IPS DF 19.7 (cell line): ENCODE measurements at places on chromosomes 2 and 18.

DNA sequence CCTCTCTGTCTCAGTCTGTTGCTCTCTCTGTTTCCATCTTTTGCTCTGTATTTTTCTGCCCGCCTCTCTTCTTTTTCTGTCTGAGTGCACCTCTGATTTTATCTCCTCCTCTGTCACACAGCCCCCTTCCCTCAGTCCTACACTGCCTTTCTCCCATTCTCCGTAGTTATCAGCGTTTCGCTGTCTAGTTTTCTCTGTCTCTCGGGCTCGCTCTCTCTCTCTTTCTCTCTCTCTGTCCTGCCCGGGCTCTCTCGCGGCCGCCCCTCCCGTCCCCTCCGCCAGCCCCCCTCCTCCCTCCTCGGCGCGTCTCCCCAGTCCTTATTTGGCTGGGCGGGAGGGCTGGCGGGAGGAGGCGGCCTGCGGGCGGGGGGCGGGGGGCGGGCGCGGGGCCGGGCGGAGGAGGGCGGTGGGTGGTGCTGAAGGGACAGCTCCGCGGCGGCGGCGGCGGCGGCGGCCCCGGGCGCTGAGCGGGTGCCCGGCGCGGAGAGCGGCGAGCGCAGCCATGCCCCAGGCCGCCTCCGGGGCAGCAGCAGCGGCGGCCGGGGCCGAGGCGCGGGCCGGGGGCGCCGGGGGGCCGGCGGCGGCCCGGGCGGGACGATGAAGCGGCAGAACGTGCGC is at the start of gene KCNK3:
KCNK3 (plus strand) TSS at position 444 of the 618 bp plus-strand sequence; CDS start at position 598, 154 bp downstream.
- no peak for DNase-seq

DNA sequence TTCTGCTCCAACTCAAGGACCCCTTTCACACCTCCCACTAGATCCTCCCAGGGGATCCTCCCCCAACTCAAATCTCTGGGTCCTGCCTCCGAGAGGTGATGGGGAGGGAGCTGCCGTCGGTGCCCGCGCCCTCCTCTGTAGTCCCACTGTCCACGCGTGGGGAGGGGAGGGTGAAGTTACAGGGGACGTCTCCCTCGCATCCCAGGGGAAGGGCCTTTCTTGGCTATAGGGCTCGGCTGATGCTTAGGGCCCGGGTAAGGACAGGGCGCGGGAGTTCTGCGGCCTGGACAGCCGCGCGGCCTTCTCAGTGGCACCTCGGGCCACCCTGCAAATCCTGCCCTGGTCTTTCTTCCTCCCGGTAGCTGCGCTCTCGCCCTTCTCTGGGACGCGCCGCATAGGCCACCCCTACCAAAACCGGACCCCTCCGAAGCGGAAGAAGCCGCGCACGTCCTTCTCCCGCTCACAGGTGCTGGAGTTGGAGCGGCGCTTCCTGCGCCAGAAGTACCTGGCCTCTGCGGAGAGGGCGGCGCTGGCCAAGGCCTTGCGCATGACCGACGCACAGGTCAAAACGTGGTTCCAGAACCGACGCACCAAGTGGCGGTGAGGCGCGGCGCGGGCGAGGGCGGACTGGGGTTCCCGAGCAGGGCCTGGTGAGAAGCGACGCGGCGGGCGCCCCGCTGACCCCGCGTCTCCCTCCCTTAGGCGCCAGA is 1.2 kb downstream of the TLX2 start:
- DNase-seq, result no peak

- DNase-seq, result no peak
Observed at GRCh38 chr18:76486038-76486437, 9.0 kb downstream of the ZNF516 start.

GRCh38 chr2:2061091-2061696 is 269.9 kb downstream of the MYT1L start:
- no peak for DNase-seq

GRCh38 chr2:71148506-71149063 is 18.2 kb downstream of the MPHOSPH10 start:
- DNase-seq, result no peak

GRCh38 chr18:45059695-45060094 is 379.0 kb downstream of the SETBP1 start:
- no peak for DNase-seq

DNA sequence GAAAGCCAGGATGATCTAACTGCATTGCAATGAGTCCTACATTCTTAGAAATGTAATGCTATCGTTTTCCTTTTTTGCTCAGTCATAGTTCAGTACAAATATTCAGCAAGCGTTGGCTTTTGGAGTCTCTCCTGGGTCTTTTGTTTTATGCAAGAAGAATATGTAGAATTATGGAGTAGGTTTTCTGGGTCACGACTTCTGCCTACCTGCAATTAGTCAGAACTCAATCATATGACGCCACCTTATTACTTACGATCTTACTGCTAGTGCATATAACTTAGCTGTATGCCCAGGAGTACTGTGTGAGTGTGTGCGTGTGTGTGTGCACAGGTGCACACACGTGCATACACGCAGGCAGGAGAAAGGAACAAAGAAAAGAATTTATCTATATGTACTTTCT is 640.2 kb downstream of the STK39 start:
- no peak for DNase-seq

DNA sequence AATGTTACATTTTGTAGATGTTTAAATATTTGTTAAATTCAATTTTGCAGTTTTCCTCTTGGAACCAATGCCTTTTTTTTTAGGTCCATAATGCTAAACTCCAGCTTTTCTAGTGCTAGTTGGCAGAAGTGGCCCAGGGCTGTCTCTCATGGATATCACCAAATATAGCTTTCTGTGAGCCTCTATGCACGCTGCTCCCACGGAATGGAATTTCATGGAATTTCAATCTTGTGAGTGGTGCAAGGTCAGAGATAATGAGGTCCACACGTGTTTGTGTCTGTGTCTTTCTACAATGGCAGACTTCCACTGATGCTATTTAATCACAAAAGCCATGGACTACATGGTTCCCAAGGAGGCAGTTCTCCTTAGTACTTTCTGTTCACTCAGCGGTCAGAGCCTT is 191.5 kb upstream of the PARD3B start:
- DNase-seq, result no peak

DNA sequence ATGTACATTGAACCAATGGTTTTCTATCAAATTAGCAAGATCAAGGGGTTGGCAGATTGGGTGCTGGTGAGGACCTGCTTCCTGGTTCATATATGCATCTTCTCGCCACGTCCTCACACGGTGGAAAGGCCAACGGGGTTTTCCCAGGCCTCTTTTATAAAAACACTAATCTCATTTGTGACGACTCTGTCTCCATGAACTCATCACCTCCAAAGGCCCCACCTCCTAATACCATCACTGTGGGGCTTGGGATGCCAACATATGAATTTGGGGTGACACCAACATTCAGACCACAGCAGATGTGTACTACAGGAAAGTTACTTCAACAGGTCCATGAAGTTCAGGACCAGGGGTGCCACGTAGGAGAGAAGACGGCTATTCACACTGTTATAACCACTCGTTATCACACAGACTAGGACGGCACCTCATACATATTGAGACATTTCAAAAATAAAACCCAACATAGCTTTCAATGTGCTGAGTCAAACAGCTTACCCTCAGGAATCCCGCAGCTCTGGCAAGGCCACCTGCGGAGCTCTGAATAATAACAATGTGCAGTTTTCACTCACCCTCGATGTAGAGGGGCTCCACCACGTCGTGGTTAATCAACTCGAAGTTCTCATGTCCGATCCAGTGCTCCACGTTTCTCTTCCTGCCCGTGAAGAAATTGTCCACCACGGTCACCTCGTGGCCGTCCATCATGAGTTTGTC is 49.3 kb downstream of the UXS1 start:
- DNase-seq, result no peak

DNA sequence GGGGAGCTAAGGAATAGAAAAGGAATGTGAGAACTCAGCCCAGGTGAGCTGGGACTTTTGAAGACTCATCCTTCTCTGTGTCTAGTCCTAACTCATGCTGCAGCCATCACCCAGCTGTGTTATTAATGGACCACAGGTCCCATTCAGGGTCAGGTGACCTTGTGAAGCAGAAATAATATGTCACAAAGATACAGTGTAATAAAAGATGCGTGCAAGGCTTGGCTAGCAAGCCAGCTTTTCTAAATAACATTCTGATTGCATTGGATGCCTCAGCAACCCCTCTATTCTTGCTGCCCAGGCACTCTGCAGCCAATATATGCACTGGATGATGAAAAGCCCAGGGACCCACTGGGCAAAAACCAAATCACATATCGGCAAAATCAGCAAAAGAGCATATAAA is 393.1 kb upstream of the PIK3C3 start:
- no peak for DNase-seq

DNA sequence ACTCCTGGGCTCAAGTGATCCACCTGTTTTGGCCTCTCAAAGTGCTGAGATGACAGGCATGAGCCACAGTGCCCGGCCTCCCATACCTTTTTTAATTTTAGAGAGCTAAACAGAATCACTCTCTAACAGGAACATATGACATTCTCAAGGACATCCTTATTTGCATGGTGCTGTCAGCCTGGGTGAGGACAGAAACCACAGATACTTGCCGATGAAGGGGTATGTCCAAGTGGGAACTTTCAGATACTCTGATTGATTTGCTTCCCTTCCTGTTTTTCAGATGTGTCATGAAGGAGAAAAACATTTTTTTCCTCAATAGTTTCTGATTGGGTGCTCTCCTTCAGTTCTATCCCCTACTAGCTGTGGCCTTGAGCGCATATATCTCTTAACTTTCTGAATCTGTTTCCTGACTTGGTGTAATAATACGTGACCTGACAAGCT is 49.6 kb downstream of the MYO3B start:
- no peak for DNase-seq

GRCh38 chr2:78093436-78093835 is 571.3 kb upstream of the LRRTM4 start:
- DNase-seq, result no peak

- no peak for DNase-seq
Observed at GRCh38 chr2:216344950-216345300, 27.4 kb downstream of the MARCHF4 start.

DNA sequence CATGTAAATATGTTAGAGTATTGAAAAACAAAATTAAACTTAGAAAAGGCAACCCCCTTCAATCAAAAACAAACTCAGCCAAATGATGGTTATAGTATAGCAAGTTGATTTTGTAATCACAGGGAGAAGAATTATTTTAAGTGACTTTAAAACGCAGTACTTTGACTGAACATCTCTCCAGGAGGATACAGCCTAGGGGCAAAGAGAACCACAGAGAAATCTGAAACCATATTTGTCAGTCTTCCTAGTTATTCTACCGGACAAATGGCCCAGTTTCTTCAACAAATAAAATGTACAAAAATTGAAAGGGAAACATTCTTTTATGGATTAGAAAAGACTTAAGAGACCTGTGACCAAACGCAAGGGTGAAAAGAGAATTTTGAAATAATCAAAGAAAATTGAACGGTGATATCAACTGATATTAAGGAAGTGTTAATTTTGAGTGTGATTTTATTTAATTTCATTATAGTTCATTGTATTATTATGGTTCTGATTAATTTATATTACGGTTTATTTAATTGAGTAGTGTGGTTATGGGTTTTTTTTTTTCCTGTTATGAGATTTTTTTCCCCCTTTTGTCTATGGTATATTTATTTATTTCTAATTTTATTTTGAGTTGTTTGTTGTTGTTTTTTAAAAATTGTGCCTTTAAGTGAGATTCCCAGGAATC is 75.3 kb downstream of the HNRNPLL start:
- no peak for DNase-seq

GRCh38 chr18:33959609-33960008 is 265.1 kb downstream of the NOL4 start:
- no peak for DNase-seq

- DNase-seq, result no peak
Observed at GRCh38 chr2:127604986-127605385, 41.0 kb upstream of the GPR17 start.

GRCh38 chr2:86675104-86675503 is 45.0 kb upstream of the RMND5A start:
- DNase-seq, result no peak

GRCh38 chr2:177106212-177106611 is 106.4 kb upstream of the HNRNPA3 start:
- no peak for DNase-seq

GRCh38 chr18:59810183-59810582 is 89.6 kb upstream of the PMAIP1 start:
- DNase-seq, result no peak

- no peak for DNase-seq
Observed at GRCh38 chr2:20334605-20335203, 15.9 kb downstream of the PUM2 start.

GRCh38 chr18:78639006-78639950 is 340.3 kb upstream of the SALL3 start:
- no peak for DNase-seq

GRCh38 chr2:204492417-204492816 is 52.9 kb upstream of the PARD3B start:
- DNase-seq, result no peak

- no peak for DNase-seq
Observed at GRCh38 chr18:692824-693223, 19.6 kb downstream of the ENOSF1 start.

GRCh38 chr2:84776011-84776410 is 104.9 kb downstream of the TRABD2A start:
- DNase-seq, result no peak

- no peak for DNase-seq
Observed at GRCh38 chr2:168136392-168136977, 110.9 kb downstream of the STK39 start.

DNA sequence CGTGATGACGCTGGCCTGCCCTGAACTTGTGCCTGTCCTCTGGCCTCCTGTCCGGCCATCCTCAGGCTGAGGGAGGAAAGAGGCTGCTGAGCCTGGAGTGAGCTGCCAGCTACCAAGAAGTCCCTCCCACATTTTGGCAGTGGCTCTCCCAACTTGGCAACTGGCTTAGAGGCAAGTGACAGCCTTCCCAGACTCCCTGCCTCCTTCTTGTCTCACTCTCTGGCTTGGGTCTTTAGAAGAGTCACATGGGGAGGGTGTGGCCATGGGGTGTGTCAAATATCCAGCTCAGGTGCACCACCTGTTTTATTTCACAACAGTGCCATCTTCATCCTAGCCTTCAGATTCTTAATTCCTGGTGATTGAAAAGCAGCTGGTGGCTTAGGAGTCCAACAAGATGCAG is 222.9 kb downstream of the PRKCE start:
- no peak for DNase-seq

DNA sequence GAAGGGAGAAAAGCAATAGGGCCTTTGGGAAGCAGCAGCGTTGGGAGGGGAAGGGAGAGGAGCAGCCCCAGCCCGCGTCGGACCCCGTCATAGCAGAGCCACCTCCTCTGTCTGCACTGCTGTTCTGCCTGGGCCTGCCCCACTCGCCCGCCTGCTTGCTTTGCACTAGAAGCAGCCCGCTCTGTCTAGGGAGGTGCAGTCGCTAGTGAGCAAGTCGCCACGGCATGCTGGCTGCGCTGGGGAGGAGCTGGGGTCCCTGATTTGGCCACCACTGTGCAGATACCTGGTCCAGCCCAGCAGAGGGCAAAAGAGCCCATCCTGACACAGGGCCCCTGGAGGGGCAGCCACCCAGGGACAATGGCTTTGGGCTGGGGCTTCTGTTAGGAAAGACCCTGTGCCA is 8.0 kb upstream of the TMEM214 start:
- no peak for DNase-seq
